A549 treated with Mapracorat at 1 μM for 4 hours (cell line): ENCODE measurements at places on chromosomes 2 and 18. TPM values are rescaled to one million over a fixed set of nuclear protein-coding genes. Genes with fewer than 3 reads are reported as not detected.

SERPINB10 gene
- not detected in 5 replicates for total RNA-seq

CIB4 gene
- 0.31 to 0.38 TPM (median 0.35 TPM) in 3 of 5 replicates, not detected in the others for total RNA-seq

FTCDNL1 gene
- total RNA-seq = 2.8 to 3.5 TPM (median 2.9 TPM) in 5 replicates

CTLA4 gene
- not detected in 5 replicates for total RNA-seq

CYP20A1 gene
- total RNA-seq = 8.3 to 10.6 TPM (median 8.8 TPM) in 5 replicates

FAM110C gene
- total RNA-seq = 0.05 to 0.42 TPM (median 0.17 TPM) in 5 replicates

C2orf66 gene
- total RNA-seq = 0.07 to 0.14 TPM (median 0.09 TPM) in 3 of 5 replicates, not detected in the others

TFPI gene
- total RNA-seq = 42.2 to 59.1 TPM (median 50.4 TPM) in 5 replicates

NGEF gene
- total RNA-seq = 14.7 to 20.3 TPM (median 16.9 TPM) in 5 replicates

IL37 gene
- not detected in 5 replicates for total RNA-seq

STEAP3 gene
- 42.5 to 52.2 TPM (median 47.0 TPM) in 5 replicates for total RNA-seq

CYRIA gene
- 0.15 to 0.86 TPM (median 0.28 TPM) in 5 replicates for total RNA-seq

IL1RL2 gene
- 0.07 TPM in 1 of 5 replicates, not detected in the others for total RNA-seq

ADCYAP1 gene
- not detected in 5 replicates for total RNA-seq

HEATR5B gene
- 5.6 to 7.9 TPM (median 7.2 TPM) in 5 replicates for total RNA-seq
